HuH-7.5 (cell line): ENCODE measurements at places on chromosomes 5 and 9.

DNA sequence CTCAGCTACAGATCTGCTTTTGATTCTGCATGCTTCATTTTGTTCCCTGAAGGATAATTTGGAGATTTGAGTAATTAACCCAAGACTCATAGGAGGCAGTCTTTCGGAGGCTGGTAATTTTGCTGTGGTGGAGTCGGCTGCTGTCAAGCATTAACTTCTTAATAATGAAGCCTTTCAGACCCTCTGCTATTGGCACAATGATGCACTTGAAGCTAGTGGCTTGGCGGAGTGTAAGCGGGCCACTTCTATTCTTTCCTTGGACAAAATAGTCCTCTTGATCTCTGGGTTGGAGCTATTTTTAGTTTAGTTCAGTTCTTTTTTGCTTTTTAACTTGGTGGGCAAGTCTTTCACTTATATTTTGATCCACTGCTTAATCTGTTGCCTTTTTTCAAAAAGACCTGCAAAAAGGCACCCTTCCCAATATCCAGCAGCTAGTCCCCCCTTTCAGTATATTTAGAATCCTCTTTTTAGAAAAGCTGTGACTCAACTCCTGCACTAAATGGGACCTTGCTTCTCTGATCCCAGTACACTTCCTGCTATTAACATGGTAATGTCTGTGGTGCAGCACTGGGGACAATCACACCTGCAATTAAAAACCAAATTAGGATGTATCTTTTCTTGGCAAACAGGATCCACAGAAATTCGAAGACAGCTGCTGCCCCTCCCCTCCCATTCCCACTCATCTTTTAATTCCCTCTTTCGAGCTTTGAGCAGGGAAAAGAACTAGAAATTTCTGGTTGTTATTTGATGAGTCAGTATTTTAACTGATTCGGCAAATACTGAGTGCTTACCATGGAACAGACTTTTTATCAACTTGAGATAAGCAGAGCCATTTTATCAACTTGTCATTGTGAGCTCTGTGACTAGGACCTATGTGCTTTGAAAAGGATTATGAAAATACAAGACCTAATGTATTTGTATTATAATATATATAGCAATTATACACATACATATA is 169.4 kb upstream of the ANKRD55 start:
- no peak for DNase-seq

- no peak for DNase-seq
These were observed 34.3 kb downstream of the MTMR12 start for GRCh38 chr5:32278406-32278805.

- DNase-seq = no peak
These were observed 12.2 kb upstream of the F2R start for GRCh38 chr5:76703707-76704106.

- DNase-seq = peak; percentile 58
These were observed 49.6 kb downstream of the NSUN2 start for GRCh38 chr5:6583049-6583880.

DNA sequence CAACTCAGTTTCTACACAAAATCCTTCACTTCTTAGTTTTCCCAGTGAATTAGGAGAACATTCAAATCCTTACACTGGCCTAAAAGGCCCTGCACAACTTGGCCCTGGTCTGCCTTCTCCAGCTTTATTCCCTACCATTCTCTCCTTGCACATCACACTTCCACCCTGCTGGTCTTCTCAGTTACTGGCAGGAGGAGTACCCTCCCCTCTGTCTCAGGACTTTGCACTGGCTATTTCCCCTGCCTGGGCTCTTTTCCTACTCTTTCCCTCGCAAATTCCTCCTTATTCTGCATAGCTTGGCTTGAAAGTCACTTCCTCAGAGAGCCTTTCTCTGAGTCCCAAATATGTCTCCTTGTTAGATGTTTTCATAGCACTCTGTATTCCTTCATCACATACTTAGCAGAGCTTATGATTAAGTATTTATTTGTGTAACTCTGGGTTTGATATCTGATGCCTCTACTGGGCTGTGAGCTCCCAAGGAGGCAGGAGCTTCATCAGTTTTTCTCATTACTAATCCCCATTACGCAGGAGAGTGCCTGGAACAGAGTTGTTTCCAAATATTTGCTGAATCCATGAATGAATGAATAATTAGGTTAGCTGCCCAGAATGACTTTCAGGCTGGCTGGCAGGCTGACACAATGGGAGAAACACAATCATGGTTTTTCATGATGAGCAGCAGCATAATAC is 159.8 kb upstream of the KLF9 start:
- no peak for DNase-seq

- DNase-seq = no peak
These were observed 841.9 kb upstream of the ACO1 start for GRCh38 chr9:31542384-31543055.

- DNase-seq = no peak
These were observed 29.9 kb downstream of the SKP1 start for GRCh38 chr5:134146651-134147518.

GRCh38 chr5:110832683-110833082 is 93.9 kb downstream of the SLC25A46 start:
- no peak for DNase-seq

GRCh38 chr9:87671478-87671877 is 54.4 kb upstream of the CTSL start:
- DNase-seq = no peak

GRCh38 chr5:31569068-31569467 is 37.0 kb downstream of the C5orf22 start:
- DNase-seq = no peak

DNA sequence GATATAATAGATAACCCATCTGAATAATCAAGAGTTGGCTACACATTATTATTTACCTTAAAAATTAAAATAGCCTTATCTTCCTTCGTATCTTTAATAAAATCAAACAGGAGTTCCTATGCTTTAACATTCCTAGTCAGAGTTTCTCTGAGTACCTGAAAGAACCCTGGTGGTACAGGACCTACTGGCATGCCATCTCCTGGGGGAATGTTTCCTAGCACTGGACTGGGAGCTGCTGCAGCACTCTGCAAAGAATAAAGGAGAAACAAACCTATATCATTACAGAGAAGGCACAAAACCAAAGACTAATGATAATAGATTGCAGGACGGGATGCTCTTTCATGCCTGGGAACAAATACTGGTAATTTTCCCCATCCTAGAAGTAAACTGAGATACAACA is 119.5 kb upstream of the ACOT12 start:
- no peak for DNase-seq

DNA sequence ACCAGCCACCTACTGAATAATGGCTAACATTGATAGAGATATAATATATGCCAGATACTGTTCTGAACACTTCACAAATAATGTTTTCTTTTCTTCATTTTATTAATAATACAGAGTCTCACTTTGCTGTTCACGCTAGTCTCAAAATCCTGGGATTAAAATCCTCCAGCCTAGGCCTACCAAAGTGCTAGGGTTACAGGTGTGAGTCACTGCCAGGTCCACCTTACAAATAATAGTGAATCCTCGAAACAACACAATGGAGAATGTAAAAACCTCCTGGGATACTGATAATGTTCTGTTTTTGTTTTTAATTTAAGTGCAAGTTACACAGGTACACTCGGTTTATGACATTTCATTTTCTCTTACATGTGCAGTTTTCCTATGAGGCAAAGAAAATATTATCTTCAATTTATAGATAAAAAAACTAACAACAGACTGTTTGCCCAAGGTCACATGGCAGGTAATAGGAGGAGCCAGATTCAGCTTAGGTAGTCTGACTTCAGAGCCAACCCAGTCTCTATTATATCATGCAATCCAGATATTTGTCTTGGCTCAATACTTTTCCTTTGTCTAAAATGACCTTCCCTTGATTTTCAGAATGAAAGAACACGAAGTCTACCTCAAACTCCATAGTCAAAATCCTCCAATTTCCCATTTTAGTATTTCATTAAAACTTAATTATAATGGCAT is 7.8 kb downstream of the ZFR start:
- no peak for DNase-seq

DNA sequence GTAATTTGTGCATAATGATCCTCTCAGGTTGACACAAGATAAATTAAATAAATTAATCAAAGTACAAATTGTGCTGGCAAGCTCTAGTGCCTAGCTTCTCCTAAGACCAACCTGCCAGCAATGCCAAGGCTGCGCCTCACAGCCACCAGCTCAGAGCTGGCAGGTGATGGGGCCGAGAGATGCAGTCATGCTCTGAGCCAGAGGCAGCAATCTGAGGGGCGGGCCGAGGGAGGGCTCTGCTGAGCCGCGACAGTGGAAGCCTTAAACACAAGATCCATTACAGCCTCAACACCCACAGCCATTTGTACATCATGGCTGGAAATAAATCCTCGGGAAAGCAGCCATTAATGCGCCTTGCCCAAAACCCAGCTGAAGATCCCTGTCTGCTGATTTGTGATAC is 20.3 kb downstream of the MED27 start:
- no peak for DNase-seq

DNA sequence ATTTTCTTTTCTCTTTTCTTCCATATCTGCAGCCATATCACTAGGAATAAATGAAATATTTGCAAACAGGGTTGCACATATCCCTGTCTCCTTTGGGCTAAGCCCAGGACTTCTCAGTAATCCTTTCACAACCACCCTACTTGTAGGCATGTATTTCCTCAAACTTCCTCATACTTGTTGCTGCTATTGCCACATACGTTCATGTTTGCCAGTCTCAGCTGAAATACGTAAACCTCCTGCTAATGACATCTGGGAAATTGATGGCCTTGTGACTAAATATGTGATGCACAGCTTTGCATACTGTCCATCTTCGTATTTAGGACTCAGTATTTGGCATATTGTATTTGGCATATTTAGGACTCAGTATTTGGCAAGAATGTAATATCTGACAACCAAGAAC is 224.6 kb downstream of the PLK2 start:
- DNase-seq = no peak

GRCh38 chr9:129111528-129112151 is 425 bp downstream of the PTPA start:
- peak; percentile 68 for DNase-seq

DNA sequence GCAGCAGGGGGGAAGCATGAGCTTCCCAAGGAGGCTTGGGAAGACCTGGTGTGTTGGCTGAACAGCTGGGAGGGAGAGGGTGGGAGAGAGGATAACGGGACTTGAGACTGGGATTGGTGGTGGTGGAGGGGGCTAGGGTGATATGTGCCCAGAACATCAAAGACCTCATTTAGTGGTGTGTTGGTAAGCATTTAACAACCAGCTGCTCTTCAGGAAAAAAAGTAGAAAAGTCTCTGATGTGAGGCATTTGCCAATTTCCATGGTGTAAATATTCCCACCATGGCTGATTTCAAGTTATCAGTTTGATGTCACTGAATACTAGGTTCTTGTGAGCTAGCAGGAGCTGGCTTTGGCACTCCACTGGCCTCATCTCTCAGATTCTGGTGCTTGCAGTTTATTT is 170.8 kb downstream of the MACROH2A1 start:
- DNase-seq = no peak

GRCh38 chr9:86352440-86353077 is 1.7 kb downstream of the TUT7 start:
- DNase-seq = no peak

- no peak for DNase-seq
These were observed 43.8 kb upstream of the CER1 start for GRCh38 chr9:14766299-14766698.

- no peak for DNase-seq
These were observed 48.5 kb downstream of the G3BP1 start for GRCh38 chr5:151820271-151820670.

GRCh38 chr9:29701559-29701958 is 2128.3 kb upstream of the C9orf72 start:
- DNase-seq = no peak

GRCh38 chr9:20357037-20357432 is 265.3 kb downstream of the MLLT3 start:
- DNase-seq = no peak

DNA sequence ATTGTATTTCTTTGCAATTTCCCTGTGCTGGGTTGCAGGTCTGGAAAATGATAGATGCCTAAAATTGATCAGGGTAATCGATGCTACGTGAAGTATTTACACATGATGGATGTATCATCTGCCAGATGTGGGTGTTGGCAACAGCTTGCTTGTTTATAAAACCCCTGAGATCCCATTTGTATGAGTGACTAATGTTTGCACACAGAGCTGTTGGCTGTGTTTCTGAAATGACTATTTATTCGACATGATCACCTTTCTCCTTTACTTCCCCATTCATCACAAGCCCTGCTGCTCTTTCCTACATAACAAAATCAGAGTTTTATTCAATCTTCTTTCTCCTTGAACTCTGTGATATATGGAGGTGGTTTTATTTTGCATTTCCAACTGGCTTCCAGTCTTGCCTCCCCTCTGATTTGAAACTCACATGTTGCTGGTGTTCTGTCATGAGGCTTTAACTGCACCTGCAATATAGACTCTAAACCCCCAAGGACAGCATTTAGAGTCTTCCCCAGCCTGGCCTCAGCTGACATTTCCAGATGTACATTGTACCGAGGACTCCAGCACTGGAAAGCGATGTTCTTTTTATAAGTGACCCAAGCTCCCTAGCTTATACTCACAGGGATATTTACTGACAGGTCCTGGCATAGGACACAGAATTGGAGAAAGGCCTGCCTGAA is 50.7 kb upstream of the SHB start:
- no peak for DNase-seq

GRCh38 chr5:154193701-154194121 is 3.2 kb downstream of the GALNT10 start:
- DNase-seq = no peak

DNA sequence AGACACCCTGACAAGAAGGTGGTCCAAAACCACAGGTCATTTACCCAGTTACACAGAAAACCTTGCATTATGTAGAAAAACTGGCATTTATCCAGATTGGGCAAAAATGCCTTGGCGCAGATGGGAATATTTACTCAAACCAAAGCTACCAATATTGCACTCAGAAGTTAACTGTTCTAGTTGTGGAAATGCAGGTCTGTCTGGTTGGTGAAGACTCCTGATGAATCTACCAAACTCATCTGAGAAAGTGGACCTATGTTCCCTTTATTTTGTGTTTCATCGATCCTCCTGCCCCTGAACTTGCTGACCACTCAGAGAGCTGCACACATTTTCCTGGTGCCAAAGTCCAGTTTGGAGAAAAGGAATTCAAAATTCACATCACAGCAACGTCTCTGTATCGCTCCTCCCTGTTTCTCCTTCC is 85.2 kb upstream of the ALDH1A1 start:
- DNase-seq = no peak

- no peak for DNase-seq
These were observed 132.2 kb upstream of the HMHB1 start for GRCh38 chr5:143679777-143680176.

- no peak for DNase-seq
These were observed 79.0 kb downstream of the PDE4D start for GRCh38 chr5:59814537-59814872.

DNA sequence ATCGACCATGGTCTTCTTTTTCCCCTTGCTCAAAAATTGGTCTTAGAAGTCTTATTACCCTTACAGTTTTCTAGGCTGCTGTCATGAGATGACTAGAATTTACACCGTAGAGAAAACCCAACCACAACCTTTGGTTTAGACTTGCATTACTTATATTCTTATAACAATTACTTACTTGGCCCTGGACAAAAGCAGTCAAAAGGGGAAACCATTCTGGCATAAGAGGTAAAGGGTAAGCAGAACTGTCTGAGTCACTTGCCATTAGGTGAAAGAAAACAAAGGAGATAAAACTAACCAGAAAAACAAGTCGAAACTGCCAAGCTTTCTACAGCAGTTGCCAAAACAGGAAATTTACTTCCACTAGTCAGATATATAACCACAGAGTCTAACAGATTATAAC is 17.9 kb downstream of the TMEM245 start:
- DNase-seq = no peak

GRCh38 chr9:97316904-97317303 is 9.4 kb downstream of the CCDC180 start:
- DNase-seq = no peak
